ENCODE measurements at places on chromosomes 1 and 21. TPM values are rescaled to one million over a fixed set of nuclear protein-coding genes. Genes with fewer than 3 reads are reported as not detected.

The COL24A1 gene
- total RNA-seq = 0.26 TPM

The TMEM54 gene
- 7.4 TPM for total RNA-seq

The OR2T2 gene
- not detected for total RNA-seq

The CHRNB2 gene
- 31.9 TPM for total RNA-seq

The TEKT2 gene
- total RNA-seq = not detected

The PGBD5 gene
- total RNA-seq = 7.1 TPM

The TAGLN2 gene
- 112 TPM for total RNA-seq

The HSD3B2 gene
- not detected for total RNA-seq

The ATP5PF gene
- total RNA-seq = 222 TPM

The SPATA17 gene
- 1.3 TPM for total RNA-seq

The FNDC5 gene
- total RNA-seq = 3.8 TPM

The HOOK1 gene
- total RNA-seq = 0.56 TPM

The ADORA1 gene
- total RNA-seq = 3.3 TPM

The DNAJC11 gene
- total RNA-seq = 42.3 TPM

The TNNT2 gene
- total RNA-seq = 0.81 TPM

The MYBPH gene
- total RNA-seq = not detected

The MARK1 gene
- total RNA-seq = 35.5 TPM

The EXO1 gene
- 13.0 TPM for total RNA-seq

The LIPI gene
- not detected for total RNA-seq
